Transverse colon (tissue), 4 donors: ENCODE measurements at places on chromosomes 7 and 10.

DNA sequence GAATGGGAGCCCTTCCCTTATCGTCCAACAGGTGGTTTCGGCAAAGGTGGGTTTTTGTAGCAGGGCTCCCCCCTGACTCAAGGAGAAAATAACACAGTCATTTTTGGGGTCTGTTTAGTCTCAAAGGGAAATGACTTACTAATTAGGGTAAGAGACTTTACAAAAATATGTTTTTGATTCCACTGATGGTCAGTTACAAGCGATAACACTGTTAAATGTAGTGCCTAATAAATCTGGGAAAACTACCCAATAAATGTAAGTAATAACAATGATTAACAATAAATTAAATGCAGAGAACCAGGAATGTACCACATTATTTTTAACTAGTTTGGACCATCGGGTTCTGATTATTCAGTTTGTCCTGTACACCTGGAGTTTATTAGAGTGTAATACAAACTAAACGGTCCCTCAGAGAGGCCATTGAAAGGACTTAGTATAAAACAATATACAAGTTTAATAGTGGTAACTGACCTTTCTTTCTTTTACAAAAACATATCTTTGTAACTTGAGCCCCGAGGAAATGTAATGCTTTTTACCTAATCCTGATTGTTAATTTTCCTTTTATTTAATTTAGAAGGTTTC is 216.2 kb upstream of the HABP2 start:
- no peak for DNase-seq

GRCh38 chr7:77498659-77499379 is 38.3 kb upstream of the PTPN12 start:
- DNase-seq: no peak

- no peak for DNase-seq
These were observed 67.5 kb downstream of the POU6F2 start for GRCh38 chr7:39045231-39045630.

DNA sequence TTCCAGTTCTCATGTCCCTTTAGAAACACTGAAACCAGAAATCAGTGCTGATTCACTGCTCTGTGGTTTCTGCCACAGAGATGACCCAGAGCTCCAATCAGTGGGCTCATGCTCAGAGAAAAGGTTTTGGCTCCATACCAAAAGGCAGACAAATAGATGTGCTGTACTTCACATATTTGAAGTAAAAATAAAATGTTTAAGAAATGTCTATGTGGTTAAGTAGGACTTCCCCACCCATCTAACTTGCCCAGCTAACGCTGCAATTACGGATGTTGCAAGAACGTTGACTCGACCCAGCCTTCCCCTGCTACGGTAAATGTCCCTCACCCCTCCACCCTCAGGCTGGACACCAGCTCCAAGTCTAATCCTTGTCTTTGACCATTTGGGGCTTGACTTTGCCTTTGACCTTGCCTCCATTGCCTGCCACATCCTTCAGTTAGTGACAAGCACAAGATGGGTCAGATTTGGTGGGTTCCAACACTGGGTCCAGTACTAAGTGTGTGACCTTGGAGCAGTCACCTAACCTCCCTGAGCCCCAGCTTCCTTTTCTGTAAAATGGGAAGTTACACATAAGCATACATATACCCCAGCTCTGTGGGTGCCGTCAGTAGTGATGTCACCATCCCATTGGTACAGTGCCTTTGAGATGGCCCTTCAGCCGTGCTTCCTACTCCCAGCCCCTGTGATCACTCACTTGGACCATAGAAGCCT is 95.8 kb downstream of the CHST15 start:
- DNase-seq: no peak

GRCh38 chr10:26869528-26869927 is 8.8 kb upstream of the ABI1 start:
- no peak for DNase-seq

- DNase-seq: no peak
These were observed 93.4 kb downstream of the NSUN6 start for GRCh38 chr10:18557960-18558359.

DNA sequence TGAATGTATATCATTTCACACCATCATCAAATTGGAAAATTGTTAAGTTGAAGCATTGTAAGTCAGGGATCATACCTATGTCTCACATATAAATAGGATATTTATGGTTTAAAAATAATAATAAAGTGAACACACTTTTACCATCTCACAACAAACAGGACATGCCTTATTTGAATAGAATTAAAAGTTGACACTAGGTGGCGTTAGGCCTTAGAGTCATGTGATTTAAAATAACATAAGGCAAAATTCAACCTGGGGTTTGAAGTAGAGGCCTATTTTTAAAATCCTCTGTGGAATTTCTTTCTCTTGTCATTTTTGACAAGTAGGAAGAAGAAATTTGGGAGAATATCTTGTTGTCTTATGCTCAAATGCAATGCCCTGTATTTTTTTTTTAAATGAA is 184.7 kb upstream of the PCDH15 start:
- DNase-seq: no peak

GRCh38 chr10:78392197-78392596 is 358.5 kb downstream of the RPS24 start:
- DNase-seq: no peak

DNA sequence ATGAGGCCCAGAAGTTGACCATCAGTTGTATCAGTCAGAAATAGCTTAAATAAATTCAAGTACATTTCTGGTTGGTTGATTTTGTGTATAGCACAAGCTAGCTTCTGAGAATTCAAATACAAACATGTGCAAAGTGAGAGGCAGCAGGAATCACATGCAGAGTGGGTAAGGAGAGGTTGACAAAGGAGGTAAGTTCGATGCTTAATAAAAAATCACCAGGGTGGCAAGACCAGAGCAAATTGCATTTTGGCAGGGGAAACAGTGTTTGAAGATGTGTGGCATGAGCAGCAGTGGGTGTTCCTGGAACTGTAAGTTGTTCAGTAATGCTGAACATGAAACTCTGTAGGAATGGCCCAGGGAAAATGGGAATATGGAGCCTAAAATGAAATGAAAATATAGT is 52.6 kb downstream of the GNAI1 start:
- DNase-seq: no peak

DNA sequence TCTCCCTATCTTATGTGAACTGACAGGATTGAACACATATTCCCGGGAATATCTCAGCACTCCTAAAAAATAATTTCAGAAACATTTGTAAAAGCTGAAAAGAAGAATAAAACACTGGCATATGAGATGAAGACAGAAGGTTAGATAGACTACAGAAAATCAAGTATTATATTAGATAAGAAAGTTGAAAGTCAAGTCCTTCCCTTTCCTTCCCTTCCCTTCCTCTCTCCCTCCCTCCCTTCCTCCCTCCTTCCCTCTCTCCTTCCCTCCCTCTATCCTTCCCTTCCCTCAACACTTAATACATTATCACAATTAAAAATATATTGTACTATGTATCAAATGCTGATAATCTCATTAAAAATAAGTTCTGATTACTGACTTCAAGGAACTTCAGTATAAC is 122.5 kb downstream of the CTNNA3 start:
- DNase-seq: no peak

GRCh38 chr10:97743169-97743943 is 6.4 kb downstream of the ZFYVE27 start:
- DNase-seq: no peak

DNA sequence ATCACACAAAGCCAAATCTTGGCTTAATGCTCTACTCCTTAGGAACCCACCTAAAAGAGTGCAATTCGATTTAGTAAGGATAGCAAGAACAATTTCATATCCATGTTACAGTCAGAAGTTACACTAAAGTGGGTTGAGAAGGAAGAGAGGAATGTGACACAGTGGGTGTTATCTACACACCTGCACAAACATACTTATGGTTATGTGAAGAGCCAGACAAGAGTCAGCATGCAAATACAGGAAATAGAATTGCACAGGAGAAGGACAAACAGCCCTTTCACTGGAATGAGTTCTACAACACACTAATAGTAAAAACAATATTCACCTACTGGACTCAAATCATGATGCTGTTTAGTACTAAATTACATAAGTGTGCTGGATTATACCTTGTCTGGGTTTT is 262.8 kb downstream of the DGKB start:
- DNase-seq: no peak

- no peak for DNase-seq
These were observed 726 bp downstream of the MCU start for GRCh38 chr10:72692744-72692993.

DNA sequence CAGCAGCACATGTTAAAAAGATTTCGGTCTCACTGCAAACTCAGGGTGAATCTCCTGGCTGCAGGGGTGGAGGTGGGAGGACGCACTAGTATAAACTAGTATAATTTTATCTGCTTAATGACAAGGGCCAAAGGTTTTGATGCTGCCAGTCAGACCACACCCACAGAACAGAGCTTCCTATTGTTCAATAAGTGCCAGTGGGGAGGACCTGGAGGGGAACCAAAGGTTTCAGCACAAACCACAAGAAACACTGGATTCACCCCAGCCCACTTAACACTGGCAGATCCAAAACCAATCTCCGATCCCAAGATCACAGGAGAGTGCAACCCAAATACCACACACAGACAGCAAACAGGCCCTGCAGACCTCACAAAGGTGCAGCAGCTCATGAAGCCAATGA is 6.6 kb downstream of the VOPP1 start:
- no peak for DNase-seq

DNA sequence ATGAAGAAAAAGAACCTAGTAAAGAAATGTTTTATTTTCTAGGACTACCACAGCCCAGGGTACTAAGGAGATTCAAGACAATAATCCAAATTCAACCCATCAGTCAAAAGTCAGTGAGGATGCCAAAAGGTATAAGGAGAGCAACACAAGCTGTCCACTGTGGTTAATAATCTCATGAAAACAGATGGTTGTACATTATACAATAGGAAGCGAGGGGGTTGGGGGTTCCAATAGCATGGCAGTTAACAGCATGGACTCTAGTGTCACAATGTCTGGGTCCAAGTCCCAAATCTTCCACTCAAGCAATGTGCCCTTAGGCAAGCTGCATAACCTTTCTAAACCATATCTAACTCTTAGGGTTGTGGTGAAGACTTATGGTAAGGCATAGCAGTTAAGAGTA is 35.1 kb downstream of the BRAF start:
- no peak for DNase-seq

DNA sequence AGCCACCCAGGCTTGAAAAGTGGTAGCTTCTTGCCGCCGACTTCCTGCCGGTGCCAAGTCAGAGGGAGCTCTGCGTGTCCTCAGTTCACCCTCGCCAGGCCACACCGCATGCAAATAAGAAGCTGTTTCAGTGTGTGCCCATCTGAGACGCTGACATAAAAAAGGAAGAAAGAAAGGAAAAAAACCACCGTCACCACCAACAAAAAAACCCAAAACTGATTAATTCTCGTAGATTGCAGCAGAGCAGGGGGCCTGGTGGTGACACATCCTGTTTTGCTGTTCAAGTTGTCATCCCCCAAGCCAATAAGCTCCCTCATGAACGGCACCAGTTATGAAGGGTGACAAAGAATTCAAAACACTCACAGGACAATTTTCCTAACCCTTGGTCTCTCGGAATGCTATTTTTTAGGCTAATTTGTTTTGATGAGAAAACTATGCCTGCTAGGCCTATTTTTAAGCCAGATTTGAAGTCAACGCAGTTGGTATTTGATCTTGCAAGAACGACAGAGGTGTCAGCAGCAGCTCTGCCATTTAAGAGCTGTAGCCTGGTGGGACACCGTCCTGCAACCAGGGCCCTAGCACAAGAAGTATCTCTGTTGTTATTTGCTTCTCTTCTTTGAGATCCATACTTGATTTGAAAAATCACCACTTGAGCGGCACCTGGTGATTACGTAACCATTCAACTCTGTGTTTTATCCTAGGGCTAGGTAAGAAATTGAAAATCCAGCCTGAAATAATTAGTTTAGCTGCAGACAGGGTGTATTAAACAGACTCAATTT is 145.6 kb downstream of the PFKFB3 start:
- DNase-seq: peak; percentile 56

GRCh38 chr10:52464368-52465124 is 150.5 kb downstream of the DKK1 start:
- no peak for DNase-seq

DNA sequence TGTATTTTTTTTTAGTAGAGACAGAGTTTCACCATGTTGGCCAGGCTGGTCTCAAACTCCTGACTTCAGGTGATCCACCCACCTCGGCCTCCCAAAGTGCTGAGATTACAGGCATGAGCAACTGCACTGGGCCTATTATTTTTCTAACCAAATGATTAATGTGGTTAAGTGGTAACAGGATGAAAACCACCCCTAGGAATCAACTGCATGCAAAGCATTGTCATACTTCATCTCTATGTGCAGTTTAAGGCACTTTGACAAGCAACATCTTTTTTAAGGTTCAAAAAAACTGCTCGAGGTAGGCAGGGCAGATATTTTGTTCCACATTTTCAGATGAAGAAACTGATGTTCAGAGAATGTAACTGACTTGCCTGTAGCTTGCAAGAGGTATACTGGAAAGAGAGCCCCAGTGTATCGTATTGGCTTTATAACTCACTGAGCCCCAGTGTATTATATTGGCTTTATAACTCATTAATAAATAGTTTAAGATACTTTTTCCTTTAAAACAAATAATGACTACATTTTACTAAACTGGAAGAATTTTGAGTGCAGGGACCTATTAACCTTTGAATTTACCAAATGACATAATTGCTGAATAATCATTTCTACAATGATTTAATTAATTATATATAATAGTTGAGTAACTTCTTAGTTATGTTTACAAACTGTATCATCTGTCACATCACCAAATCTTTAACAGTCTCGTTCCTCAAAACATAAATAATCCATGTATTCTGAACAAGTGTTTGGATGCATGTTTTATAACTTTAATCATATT is 38.1 kb downstream of the RTKN2 start:
- DNase-seq: no peak

- DNase-seq: peak; percentile 93
These were observed at the start of gene PYROXD2 for GRCh38 chr10:98414932-98415730. TSS of gene PYROXD2 (minus strand) at chr10:98415182. CDS start at chr10:98415135, 47 bp downstream.

DNA sequence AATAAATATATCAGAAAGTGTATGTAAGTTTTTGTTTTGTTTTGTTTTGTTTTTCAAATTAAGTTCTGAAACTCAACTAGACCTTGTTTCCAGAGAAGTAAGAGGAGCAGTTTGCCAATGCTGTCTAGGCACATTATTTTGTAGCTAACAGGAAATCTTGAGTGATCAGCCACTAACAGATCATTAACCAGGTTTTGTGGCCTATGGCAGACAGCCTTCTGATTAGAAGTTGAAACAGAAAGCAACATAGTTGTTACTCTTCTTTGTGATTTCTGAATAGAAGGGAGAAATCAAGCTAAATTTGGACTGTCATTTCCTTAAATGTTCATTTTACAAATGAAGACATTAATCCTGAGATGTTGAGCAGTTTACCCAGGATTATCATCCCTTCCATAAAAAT is 142.6 kb downstream of the PLXDC2 start:
- no peak for DNase-seq

GRCh38 chr10:32930036-32930435 is 28.0 kb downstream of the ITGB1 start:
- DNase-seq: no peak

DNA sequence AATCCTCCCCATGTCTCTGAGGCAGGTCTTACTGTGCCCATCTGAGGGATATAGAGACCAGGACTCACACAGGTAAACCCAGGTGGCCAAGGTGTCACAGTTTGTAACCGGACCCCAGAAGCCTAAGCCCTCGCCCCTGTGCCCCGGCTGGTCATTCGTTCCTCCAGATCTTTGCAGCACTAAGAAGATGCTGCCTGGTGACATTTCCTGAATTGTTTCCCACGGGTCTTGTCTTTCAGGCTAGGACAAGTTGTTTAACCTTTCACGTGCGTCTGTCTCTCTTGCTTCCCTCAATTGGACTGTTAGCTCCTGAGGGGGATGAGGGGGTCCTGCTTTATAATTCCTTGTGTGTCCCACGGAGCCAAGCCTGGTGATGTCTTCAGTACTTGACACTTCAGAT is 158.0 kb downstream of the KCNMA1 start:
- no peak for DNase-seq
